Right renal pelvis (tissue), 4 donors: ENCODE measurements at places on chromosomes 1 and 21. TPM values are rescaled to one million over a fixed set of nuclear protein-coding genes. Genes with fewer than 3 reads are reported as not detected.

GRCh38 chr1:99352821-99353220, 88.5 kb downstream of the PLPPR4 start:
- no peak for DNase-seq

DNA sequence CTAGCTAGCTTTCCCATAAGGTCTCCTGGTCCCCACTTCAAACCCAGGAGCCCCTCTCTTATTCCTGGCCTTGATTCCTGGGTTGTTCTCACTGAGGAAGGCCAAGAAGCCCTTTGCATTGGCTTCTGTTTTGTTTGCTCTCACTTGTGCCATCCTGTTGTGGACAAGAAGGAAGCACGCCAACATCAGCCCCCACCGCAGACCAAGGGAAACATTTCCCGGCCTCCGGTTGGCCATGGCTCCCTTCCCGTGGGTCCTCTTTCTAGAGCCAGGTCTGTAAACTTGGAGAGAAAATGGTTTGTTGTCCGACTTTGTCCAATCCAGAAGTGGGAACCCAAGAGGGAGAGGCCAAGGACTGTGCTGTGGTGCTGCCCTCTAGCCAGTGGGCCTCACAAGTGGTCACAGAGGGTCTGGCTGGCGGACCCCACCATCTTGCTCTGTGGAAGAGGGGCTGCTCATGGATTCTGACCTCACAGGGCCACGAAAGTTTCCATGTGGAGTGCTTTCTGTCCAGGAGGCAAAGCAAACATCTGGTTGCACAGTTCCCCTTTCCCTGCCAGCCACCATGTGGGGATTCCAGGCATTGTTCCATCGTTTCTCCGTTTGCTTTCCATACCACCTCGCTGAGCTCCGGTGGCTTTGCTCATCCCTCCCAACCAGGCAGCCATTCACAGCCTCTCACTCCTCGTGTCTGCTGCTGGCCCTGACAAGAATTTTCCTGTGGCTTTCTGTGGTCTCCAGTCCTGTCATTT, 18.9 kb upstream of the TENT5C start:
- DNase-seq = no peak

GRCh38 chr1:94737124-94737998, 82.8 kb upstream of the SLC44A3 start:
- no peak for DNase-seq

DNA sequence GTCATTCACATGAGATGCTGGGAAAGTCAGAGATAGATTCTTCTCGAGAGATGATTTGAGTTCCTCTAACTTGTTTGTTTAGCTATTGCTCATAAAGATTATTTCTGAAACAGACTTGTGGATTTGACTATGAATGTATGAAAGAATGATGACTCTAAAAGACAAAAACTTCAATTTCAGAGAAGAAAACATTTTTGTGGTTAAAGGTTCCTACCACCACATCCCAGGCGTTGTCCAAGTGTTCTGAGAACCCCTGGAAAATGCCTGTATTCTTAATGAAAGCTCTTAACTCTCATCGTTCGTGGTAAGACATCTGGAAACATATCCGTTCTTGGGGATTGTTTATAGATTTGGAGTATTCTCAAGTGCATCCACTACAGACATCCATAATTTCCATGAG, 228.7 kb downstream of the BARHL2 start:
- no peak for DNase-seq

GRCh38 chr21:42763581-42764442, 110.4 kb downstream of the PDE9A start:
- DNase-seq = no peak

- peak; percentile 49 for DNase-seq
These were observed 698 bp downstream of the MOV10 start for GRCh38 chr1:112674986-112675727.

GRCh38 chr21:15301014-15301413, 236.2 kb upstream of the NRIP1 start:
- DNase-seq = no peak

DNA sequence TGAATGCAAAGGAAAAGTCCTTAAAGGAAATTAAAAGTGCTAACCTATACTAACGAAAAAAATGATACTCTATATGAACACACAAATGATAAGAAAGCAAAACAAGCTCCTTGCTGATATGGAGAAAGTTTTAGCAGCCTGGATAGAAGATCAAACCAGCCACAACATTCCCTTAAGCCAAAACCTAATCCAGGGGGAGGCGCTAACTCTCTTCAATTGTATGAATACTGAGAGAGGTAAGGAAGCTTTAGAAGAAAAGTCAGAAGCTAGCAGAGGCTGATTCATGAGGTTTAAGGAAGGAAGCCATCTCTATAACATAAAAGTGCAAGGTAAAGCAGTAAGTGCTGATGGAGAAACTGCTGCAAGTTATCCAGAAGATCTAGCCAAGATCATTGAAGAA, 3.4 kb downstream of the KRTAP23-1 start:
- DNase-seq = no peak

Gene LINGO4
- polyA plus RNA-seq = not detected

Gene PRMT6
- 46.7 TPM for polyA plus RNA-seq

Gene FCRLA
- polyA plus RNA-seq = 0.11 TPM

Gene LDLRAD2
- 5.5 TPM for polyA plus RNA-seq

Gene PTTG1IP
- 306 TPM for polyA plus RNA-seq

Gene SLC22A15
- 5.7 TPM for polyA plus RNA-seq

Gene LRRIQ3
- polyA plus RNA-seq = 5.0 TPM
